Neural progenitor cell (in vitro differentiated cells): ENCODE measurements at places on chromosomes 4 and X.

GRCh38 chrX:110786486-110786885 is 9.1 kb downstream of the CHRDL1 start:
- DNase-seq = no peak

GRCh38 chrX:153511784-153512500 is 5.5 kb upstream of the ATP2B3 start:
- no peak for DNase-seq

DNA sequence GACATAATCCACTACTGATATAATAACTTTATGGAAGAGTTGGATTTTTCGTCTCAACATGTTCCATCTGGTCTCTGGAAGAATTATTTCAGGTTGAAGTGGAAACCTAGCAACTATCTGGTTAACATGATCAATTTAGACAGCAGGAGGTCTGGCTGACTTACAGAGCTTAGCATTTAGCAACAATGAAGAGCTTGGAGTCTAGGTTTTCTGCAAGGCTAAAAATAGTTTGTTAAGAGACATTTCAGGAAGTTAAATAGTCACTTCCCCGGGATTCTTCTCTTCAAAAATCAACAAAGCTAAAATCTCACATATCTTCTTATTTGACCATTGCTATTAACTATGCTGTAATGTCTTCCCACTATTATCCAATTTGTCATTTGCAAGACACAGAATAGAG is 418.6 kb upstream of the DIPK2B start:
- DNase-seq = peak; percentile 31

- peak; percentile 91 for DNase-seq
Measured at GRCh38 chr4:150867148-150867547, 147.9 kb downstream of the LRBA start.

DNA sequence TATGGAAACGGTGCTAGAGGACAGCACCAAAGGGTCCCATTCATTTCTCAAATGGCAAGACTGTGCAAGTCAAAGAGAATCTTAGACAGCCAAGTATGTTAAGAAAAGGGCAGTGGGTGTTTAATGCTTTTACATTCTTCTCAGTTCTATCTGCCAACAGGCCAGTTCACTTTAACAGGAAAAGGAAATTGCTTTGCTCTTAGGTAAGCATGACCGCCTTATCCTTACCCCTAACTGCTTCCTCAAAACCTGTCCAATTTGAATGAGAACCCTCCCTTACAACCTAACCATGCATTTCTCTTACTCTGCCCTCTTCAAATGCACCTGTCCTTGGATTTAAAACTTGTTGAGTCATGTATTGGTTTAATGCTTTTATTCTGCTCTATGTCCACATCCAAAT is 44.5 kb upstream of the BLTP1 start:
- no peak for DNase-seq

DNA sequence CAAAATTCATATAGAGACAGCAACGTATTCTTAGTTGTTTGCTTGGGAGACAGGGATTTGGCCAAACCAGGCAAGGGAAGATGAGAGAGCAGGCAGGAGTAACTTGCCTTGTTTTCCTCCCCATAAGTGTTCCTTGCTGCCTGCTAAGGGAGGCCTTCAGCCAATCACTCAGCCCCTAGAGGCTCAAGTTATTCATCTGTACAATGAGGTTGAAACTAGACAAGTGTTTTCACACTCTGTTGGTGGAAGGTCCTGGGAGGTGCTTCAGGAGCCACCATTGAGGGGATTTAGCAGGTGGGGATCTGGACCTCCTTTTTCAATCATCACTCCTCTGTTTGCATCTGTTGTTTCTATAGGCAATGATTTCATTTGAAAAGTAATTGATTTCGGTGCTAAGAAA is 23.6 kb upstream of the HMGB3 start:
- no peak for DNase-seq

GRCh38 chr4:79578606-79579005 is 170.6 kb upstream of the GK2 start:
- no peak for DNase-seq

- DNase-seq = no peak
Measured at GRCh38 chrX:74138943-74139342, 165.0 kb upstream of the ZCCHC13 start.

DNA sequence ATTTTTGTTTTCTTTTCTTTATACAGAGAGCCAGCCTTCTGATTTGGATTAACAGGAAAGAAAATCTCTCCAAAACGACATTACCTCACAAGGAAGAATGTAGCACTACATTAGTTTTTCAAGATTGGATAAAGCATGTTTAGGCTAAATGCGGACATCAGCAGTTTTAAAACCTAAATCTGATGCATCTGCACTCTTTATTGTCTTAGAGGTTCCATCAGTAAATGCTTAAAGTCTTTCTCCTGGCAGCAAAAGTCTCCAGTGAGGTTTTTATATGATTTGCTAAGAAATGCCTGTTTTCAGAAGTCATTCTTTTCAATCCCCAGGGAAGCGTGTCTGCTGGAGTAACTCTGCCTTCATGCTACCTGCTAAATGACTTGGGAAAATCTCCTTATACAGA is 912.9 kb upstream of the INTU start:
- no peak for DNase-seq

DNA sequence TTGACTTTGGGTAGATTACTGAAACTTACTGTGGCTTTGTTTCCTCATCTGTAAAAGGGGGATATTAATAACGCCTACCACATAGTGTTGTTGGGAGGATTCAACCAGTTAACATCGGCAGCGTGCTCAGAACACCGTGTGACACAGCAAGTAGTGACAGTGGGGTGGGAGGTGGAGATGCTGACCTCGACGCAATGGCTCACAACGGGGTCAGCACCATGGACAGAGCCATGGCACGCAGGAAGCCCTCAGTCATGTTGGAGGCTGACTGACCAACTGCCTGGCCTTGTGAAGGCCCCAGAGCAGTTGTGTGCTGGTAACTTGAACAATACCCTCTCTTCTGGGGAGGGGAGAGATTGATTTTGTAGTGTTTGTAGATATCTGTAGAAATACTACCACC is 93.2 kb downstream of the WFS1 start:
- DNase-seq = peak; percentile 85

GRCh38 chr4:5724377-5724776 is 13.4 kb downstream of the EVC start:
- no peak for DNase-seq

DNA sequence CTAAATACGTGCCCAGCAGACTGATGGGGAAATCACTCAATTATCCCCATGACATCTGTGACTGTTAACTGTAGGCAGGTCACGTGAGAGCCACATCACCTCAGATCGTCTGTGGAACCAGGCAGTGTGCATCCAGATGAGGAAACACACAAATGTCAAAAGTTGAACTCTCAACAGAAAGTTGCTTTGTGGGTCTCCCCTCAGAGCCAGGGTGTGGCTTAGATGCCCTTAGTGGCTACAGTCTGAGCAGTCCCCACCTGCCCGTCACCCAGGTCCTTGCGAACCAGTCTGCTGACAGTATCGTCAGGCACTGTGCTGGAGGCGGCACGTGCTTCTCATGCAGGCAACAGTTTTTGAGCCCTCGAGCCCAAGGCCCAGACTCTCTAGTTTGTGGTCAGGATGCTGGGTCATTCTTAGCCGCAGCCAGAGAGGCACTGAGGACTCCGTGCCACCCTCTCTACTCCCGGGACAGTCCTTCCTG is 10.8 kb downstream of the TMEM187 start:
- no peak for DNase-seq

DNA sequence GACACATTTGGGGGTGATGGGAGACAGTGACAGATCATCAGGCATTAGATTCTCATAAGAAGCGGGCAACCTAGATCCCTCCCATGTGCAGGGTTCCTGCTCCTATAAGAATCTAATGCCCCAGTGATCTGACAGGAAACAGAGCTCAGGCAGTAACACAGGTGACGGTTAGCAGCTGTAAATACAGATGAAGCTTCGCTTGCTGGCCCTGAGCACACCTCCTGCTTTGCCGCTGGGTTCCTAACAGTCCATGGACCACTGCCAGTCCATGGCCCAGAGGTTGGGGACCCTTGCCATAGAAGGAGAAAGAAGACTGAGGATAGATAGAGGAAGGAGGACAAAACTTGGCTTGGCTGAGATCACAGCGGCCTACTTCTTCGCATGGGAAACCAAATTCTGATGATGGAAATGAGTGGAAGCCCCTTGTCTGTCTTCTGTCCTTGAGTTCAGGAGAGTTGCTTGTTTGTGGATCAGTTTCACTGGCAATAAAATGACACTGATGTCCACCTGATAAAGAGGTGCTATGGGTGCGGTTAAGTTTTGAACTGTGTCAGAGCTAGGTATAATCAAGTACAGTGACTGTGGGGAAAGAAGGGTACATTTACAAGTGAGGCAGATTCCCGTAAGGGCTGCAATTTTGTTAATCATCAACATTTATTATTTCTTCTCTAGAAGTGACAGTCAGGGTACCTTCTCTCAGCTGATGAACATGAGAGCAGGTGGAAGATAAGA is 1.7 kb upstream of the TIFA start:
- no peak for DNase-seq

DNA sequence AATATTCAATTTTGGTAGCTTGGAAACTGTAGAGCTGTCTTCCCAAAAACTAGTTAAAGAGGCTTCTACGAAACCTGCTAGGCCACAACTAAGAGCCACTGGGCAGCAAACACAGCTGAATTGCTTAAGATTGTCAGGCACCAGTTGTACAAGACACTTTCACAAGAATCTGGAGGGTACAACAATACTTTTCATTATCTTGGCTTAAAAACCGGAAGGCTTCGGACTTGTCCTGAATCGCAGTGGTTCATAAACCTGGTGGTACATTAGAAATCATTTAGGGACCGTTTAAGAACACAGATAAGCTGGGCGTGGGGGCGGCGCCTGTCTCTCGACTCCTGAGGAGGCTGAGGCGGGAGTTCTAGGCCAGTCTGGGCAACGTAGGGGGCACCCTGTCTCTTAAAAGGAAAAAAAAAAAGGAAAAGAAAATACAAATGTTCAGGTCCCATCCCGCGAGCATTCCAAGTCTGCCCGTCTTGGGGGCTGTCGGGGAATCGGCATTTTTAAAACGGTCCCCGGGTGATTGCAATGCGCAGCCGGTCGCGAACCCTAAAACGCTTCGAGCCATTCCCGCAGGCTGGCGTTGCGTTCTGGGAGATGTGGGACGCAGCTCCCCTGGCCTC is 763 bp downstream of the PYURF start:
- DNase-seq = peak; percentile 53

- no peak for DNase-seq
Measured at GRCh38 chrX:31523884-31524536, 452.2 kb upstream of the FTHL17 start.

- DNase-seq = peak; percentile 72
Measured at GRCh38 chr4:173527103-173527891, 2.7 kb downstream of the HAND2 start.

DNA sequence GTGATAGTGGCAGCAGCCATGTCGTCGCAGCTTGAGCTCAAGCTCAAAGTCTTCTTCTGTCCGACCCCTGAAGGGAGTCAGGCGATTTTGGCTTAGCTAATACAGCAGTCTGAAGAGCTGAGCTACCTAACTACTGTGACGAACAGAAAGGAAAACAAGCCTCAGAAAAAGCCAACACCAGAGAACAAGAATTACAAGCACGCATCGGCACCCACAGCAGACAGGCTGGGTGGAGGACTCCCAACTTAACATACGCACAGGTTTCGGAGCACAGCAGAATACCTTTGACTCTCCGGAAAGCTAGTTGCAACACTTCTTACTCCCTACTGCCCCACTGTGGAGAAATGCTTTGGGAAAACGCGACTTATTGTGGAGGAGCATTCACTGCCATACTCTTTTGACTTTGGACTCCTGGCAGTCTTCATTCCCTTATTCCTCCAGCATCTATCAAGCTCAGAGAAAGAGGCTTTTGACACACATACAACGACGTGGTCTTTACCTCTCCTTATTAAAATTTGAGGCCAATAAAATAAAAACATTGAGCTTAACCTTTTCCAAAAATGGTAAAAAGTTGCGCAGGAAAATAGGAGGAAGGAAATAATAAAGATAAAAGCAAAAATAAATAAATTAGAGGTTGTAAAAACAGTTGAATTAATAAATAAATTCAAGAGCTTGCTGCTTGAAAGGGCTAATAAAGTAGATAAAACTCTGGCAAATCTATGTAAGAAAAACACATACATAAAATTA is 41.3 kb upstream of the GPC3 start:
- DNase-seq = peak; percentile 77

DNA sequence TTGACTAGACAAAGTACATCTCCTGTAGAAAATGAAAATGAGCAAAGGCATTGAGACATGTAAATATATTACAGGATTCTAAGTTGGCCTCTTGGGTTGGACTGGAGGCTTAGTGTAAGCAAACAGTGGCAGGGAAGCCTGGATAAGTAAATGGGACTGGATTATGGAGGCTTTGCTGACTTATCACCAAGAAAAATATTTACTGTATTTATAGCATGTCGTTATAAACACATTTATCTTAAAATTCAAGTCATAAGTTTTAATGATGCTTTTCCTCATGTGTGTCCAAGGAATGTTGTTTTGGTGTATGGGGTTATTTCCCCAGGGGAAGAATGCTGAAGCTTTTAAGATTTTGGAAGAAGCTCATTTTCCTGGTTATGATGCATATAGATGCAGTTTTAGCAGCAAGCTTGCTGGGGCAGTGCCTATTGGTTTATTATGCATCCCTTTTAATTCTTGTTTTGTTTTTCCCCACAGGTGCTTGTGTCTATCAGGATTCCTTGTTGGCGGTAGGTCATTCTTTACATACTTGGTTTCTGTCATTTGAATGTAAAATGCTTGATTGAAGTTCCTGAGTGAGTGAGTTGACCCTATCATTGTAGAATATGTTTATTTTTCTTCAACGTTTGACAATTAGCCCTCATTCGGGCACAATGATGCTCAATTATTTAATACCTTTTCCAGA is 8.5 kb downstream of the FRAS1 start:
- no peak for DNase-seq

- no peak for DNase-seq
Measured at GRCh38 chr4:3655963-3656362, 110.2 kb upstream of the ADRA2C start.

GRCh38 chrX:70479922-70480659 is 35.5 kb downstream of the DLG3 start:
- peak; percentile 45 for DNase-seq

- peak; percentile 85 for DNase-seq
Measured at GRCh38 chr4:20773144-20773997, 73.1 kb downstream of the PACRGL start.

DNA sequence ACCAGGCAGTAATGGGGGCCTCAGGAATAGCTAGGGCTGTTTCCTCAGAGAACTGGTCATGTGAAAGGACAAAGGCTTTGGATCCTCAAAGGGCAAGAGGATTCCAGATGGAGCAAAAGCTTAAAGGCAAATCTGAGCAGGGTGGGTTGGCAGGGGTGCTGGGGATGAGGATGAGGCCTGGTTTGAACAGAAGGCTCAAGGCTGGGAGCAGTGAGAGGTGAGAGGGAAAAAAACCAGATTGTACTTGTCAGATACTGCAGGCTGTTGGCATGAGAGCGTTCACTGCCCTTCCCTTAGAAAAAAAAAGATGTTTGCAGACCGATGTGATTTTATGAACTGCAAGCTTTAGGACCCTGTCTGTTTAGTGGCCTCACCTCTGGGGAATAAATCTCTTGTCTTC is 75.3 kb upstream of the PLAC1 start:
- DNase-seq = no peak

- DNase-seq = no peak
Measured at GRCh38 chr4:100796332-100796731, 278.5 kb upstream of the EMCN start.

GRCh38 chr4:176438401-176438800 is 118.6 kb downstream of the SPCS3 start:
- DNase-seq = no peak

- DNase-seq = peak; percentile 90
Measured at GRCh38 chrX:68693481-68694434, 46.3 kb downstream of the STARD8 start.
